ENCODE measurements at places on chromosomes 16 and 17.

GRCh38 chr17:1627182-1627981 is 1.3 kb downstream of the SLC43A2 start:
- no peak for DNase-seq

- no peak for DNase-seq
Measured at GRCh38 chr16:87065446-87066132, 251.6 kb downstream of the C16orf95 start.

DNA sequence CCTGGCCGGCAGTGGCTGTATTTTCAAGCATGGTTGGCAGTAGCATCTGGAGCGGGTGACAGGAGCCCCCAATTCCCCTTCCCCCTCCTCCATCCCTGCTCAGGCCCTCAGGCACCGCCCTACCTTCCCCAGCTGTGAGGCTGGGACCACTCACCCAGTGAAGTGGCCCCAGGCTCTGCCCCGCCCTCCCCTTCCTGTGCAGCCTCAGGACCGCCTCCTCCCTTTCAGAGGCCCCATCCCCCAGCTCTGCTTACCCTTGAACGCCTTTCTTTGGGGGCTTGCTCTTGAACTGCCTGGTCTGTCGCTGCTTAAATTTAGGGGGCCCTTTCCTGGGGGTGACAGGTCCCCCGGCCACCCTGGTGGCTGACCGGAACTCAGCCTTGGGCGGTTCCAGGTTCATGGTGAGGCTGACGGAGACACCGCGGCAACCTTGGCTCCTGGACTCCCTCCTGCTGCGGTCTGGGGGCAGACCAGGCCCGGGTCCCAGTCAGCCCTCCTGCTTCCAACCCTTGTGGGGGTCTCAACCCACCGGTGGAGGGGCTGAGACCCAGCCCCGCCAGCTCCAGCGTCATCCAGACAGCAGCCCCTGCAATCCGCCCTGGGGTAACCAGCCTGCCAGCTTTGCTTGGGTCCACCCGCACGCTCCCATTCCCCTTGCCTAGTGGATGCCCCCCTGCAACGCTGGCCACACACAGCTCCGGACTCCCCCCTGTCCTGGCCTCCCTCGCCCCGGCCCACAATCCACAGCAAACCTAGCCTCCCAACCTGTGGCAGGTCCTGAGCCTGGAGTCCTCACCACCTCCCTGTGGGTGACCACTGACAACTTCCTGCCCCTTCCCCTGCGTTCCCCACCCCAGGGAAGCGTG is 3.2 kb downstream of the PDE6G start:
- DNase-seq: no peak

GRCh38 chr17:80284631-80285030 is 24.0 kb downstream of the RNF213 start:
- DNase-seq: no peak

GRCh38 chr16:78254841-78255240 is 155.4 kb downstream of the WWOX start:
- no peak for DNase-seq

DNA sequence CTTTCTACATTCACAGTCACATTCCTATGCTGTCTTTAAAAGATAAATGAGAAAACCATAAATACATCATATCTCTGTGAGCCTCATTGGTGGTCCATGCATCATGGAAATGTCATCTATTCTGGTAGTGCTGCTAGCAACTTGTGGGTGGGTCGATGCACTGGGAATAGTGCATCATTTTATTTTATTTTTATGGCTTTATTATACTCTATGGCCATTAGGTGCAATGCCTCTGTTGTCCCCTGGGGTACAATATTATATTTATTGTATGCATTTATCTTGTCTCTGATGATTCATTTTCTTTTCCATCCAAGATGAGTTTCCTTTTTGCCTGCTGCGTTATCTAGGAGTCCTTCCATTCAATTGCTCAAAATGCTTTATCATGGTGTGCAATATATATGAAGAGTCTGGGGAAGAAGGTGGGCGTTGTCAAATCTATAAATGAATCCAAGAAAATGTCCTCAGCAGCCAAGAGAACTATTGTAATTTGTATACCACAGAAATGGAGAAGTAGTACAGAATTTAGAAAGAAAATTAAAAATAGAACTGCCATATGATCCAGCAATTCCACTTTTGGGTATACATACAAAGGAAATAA is 324.0 kb downstream of the KCNJ2 start:
- DNase-seq: no peak

GRCh38 chr16:80509872-80510271 is 30.9 kb upstream of the DYNLRB2 start:
- no peak for DNase-seq

DNA sequence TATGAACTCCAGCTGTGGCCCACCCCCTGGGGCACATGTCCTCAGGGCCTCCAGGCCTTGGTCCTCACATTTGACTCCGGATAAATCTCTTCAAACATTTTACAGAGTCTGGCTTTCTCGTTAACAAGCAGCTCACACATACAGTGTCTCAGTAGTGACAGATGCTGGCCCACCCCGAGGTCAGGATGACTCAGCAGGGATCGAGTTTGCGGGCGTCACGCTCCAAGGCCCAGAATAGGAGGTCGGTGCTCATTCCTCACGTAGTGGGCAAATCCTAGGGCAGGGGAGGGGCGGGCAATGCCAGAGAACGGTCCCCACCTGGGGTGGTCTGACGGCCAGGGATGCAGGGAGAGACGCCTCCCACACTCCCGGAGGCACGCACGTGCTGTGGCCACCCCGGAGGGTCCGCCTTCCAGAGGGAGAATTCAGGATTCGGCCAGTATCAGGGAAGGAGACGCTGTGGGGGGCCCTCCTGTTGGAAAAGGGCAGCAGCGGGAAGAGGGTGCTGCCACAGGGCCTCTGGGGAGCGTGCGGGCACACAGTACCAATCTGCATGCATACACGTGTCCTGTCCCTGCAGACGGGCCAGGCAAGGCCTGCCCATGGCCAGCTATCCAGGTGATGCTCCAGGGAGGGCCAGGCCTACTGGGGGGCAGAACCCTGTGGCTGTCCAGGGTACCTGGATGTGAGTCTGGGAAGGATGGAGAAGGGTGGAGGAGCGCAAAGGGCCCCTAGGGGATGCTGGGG is 8.6 kb downstream of the SLC7A5 start:
- DNase-seq: no peak

DNA sequence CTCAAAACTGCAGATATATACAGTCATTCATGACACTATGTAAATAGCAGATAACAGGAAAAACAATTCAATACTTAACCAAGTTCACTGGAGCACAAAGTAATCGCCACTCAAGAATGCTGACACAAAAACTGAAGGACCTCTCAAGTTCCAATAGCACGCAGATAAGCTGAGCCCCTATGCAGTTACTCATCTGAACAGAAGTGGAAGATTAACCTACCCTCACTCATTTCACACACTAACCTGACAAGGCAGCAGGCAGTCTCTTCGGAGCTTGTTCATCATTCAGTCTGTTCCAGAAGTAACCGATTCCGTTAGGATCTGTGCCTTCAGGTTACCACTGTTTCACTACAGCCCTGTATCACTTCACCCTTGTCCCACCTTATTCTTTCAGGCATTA is 6.0 kb downstream of the HELZ start:
- DNase-seq: no peak

GRCh38 chr16:58500430-58501241 is 693 bp downstream of the NDRG4 start:
- DNase-seq: no peak

- no peak for DNase-seq
Measured at GRCh38 chr16:73010150-73010676, 37.7 kb downstream of the ZFHX3 start.

- DNase-seq: no peak
Measured at GRCh38 chr17:59892251-59892923, 356 bp downstream of the TUBD1 start.

DNA sequence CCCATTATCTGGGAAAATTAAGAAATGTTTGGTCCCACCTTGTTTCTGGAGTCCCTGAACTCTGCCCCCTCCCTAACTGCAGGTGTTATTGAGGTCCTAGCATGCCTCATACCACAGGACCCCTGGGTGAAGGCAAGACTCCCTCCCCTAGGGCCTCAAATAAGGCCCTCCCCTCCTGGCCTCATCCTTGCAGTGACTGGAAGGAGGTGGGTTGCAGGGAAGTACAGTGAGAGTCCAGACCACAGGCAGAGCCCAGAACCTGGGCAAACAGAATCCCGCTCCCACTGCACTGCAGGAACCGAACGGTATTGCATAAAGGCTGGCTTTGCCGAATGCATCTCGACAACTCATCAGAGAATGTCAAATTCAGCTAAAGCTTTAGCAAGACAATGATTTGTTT is 126.6 kb downstream of the ASIC2 start:
- no peak for DNase-seq

DNA sequence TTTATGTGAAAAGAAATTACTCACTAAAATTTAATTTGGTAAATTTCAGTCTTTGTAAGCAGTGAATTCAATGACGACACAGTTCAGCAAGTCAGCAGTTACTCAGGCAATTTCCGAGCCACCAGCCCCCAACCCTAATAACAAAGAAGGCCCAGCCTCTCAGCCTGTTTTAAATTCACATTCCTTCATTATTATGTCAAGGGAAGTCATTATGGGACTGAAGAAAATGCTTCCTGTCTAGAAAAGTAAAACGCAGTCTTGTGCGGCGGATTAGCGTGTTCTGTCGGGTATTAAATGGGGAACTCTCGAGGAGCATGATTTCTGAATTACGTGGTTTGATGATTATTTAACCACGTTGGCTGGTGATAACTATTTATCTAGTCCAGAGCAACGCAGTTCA is 177.6 kb downstream of the AIPL1 start:
- DNase-seq: no peak

DNA sequence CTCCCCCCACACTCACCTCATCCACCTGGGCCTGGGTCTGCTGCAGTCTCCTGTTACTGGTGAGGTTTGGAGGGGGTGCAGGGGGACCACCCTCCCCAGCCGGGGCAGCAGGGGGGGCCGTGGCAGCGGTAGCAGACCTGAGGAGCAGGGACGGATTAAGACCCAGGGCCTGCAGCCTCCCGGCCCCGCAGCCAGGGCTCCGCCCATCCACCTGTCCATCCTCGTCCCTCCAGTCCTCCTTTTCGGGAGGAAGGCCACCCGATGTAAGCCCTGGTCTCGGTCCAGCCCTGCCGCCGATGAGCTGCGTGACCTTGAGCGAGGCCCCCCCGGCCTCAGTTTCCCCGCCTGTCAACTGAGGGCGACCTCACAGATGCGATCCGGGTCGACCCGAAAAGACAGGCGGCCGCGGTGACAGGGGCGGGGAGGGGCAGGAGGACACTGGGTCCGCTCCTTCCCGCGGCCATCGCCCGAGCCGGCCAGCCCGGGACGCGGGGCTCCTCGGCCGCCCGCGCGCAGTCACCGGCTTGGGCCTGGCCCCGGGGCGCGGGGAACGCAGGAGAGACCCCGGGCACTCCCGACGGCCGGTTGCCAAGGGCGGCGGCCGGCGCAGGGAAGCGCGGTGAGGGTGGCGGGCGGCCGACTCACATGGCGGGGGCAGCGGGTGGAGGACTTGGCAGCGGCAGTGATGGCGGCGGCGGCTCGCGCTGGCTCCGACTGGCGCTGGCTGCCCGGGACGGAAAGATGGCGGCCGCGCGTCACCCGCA is at the start of gene VAMP2:
Gene VAMP2 (minus strand): TSS at position 716 of the 764 bp plus-strand sequence. CDS start 69 bp downstream, at position 647.
- DNase-seq: no peak

DNA sequence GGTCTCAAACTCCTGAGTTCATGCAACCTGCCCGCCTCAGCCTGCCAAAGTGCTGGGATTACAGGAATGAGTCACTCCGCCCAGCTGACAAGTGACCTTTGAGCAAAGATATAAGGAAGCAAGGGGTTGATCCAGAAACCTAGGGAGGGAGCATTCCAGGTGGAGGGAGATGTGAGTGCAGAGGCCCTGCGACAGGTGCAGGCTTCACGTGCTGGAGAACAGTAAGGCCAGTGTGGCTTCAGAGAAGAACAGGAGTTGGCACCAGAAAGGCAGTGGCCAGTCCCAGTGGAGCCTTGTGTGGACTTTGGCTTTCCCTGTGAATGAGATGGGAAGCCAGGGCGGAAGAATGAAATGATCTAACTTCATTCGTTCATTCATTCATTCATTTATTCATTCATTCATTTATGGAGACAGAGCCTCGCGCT is 73.6 kb upstream of the HAS3 start:
- no peak for DNase-seq
